ENCODE measurements at places on chromosomes 16 and 17.

GRCh38 chr16:1762196-1762878 lies 9.0 kb downstream of the NME3 start:
- no peak for DNase-seq

- no peak for DNase-seq
These were observed 1.8 kb downstream of the PRSS22 start for GRCh38 chr16:2856061-2856670.

DNA sequence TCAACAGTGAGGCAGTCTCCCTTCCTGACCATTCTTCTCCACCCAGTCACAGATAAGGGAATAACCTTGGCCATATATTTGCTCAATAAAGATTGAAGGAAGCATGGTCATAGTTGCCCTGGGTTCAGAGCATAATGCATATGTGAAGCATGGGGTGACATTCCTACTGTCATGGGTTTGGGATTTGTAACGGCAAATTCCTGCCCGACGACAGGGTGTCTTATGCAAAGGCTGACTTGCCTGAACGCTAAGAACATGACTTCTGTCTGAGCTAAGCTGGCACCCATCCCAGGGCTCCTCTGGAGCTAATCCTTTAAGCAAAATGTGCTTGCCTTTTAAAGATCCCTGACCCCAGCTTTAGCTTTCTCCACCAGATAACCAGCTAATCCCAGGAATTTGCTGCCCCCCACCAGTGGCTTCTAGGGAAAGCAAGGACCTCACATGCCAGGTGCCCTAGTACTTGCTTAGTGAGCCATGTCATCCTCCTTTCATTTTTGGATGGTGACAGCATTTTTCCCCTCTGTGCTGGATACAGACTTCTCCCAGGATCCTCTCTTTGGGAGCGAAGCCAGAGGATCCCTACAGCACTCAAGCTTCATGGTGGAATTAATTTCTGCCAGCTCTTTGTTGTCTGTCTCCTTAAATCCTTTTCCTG lies 11.7 kb downstream of the SLC7A6OS start:
- no peak for DNase-seq

GRCh38 chr17:80874866-80875445 lies 116.7 kb upstream of the CHMP6 start:
- DNase-seq: no peak

DNA sequence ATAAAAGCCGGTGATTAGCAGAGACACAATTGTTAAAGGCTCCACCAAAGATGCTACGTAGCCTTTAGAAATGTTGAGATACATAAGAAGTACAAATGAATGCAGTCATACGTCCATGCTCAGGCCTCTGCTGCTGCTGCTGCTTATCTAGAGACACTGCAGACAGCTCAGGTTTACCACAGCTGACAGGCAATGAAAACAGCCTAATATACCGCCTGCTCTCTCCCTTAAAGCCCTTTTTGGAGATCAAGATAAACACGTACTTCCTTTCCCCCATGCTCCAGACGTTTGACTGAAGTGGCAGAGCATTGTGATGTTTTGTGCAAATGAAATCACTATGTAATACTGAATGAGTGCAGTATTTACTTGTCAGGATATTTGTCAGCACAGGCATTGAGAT lies 185.3 kb downstream of the AATF start:
- no peak for DNase-seq

DNA sequence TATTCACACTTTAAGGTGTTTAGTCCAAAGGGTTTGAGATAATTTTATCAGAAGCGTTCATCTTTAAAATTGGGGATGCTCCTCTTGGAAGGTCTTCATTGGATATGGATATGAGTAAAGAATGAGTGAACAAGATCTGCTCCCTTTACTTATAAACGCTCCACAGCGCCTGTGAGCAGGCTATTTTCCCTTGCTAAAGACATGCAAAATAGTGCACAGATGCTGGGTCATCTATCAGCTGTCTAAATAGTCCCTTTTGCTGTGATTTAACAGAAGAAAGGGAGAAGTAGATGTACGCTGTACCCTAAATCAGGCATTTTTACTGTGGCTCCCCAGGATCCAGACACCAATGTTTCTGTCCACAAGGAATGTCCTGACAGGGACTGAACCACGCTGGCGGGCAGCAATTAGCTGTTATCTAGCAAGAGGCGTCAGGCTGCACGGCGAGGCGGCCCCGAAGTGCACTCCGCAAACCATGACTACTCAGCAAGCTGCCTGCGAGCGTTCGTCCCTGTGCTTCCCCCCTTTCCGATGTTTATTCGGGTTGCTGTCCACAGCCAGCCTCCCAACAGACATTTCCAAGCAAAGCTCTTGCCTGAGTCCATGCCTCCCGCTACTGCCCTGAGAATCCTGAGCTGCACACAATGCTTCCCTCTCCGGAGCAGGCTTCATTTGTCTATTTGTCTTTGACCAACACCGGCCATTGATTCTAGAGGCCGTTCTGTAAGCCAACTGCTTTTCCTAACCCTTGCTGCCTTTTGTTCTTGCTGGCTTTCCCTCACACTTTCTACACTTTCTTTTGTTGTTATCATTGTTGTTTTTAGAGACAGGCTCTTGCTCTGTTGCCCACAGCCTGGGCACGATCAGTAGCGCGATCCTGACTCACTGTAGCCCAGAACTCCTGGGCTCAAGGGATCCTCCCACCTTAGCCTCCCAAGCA lies 55.7 kb upstream of the CNEP1R1 start:
- no peak for DNase-seq

- peak; percentile 89 for DNase-seq
These were observed 104.3 kb downstream of the PHKB start for GRCh38 chr16:47565454-47565853.

- DNase-seq: no peak
These were observed 337.0 kb upstream of the DYNLRB2 start for GRCh38 chr16:80203821-80204220.

DNA sequence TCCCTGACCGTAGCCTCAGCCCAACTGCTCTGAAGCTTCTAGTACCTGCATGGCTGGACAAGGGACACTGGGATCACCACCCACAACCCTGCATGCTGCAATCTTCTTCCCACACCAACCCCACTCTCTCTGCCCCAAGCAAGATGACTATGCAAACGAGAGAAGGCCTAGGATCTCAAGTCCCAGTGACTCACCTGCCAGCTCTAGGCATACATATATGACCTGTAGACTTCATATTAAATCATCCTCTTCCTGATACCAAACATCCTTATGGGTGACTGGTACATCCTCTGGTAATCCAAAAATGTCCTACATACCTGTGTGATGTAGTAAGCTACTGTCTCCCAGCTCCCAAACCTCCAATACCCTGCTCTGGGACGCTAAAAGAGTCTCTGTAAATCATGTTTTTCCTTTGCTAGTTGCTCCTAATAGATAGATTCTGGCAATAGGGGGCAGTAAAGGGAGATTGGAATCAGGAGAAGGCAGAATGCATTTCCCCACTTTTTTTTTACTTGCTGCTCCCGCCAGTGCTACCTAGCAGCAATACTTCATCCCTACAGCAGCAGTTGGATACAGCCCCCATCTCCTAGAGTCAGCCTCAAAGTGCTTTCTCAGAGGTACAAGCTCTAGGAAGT lies 43.4 kb upstream of the SOX9 start:
- peak; percentile 25 for DNase-seq

DNA sequence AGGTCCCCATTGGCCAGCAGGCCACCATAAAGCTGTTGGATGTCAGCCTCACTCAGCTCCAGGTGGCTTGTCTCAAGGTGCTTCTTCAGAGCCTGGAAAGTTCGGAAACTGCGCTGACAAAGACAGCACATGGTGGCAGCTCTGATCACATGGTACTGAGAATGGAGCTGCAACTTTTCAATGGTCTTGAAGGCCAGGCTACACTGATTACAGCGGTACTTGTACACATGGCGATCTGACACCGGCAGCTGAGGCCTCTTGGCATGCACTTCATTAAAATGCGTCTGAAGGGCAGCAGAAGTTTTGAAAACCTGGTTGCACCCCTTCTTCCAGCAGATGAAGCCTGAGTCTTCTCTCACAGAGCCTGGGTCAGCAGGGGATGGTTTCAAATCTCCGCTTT lies 249.7 kb downstream of the ZFHX3 start:
- no peak for DNase-seq

- DNase-seq: no peak
These were observed 72.4 kb downstream of the CES1 start for GRCh38 chr16:55760310-55761001.

GRCh38 chr17:28889996-28890395 lies 7.5 kb downstream of the FLOT2 start:
- DNase-seq: no peak

GRCh38 chr16:58025351-58026138 lies at the start of gene MMP15:
Gene MMP15, plus strand, starts transcription at chr16:58025754. Its CDS starts 597 bp downstream, at chr16:58026351.
- peak; percentile 48 for DNase-seq

- no peak for DNase-seq
These were observed 282.6 kb downstream of the IRF8 start for GRCh38 chr16:86181526-86181925.

DNA sequence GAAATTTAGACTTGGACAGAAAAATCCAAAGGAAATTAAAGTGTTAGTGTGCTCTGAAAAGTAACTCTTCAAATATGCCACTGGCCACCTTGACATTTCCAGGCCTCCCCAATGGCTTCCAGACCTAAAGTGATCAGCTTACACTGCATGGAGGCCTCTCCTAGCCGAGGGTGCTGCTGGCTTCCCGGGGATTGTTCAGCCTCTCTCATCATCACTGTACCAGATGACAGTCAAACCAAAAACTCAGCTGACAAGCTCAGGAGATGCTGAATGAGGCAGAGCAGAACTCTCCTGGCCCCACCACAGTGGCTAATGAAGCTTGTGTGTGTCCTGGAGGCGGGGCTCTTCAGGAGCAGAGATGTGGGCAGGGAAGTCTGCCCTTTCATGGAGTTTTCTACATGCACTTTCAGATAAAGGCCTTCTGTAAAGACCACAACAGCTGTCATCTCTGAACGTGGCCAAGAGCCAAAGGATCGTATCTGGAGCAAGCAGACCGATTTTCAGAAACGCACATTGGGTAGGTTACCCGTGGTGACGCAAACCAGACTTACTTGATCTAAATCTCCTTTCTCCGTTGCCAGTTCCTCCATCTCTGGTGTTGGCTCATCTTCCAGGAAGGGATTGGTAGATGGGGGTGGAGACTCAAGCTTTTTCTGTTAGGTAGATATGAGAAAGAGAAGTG lies 113.3 kb downstream of the VPS53 start:
- DNase-seq: no peak

GRCh38 chr16:66042341-66042740 lies 324.1 kb upstream of the CDH5 start:
- no peak for DNase-seq

DNA sequence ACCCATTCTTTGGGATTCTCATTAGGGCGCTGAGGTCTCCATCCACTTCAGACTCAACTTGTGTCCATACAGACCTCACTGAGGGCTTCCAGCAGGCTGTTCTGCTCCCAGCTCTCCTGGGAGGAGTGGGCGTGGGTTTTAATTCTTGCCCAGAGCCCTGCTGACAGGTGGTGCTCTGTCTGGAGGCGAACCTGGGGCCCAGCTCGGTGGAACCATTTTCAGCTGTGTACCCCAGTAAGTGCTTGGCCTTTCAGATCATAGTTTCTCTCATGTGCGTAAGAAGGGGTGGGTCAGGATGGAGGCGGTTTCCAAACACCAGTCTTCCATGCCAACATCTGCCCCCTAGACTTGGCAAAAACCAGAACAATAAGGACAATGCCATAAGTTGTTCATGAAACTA lies 21.4 kb upstream of the NKD1 start:
- no peak for DNase-seq

DNA sequence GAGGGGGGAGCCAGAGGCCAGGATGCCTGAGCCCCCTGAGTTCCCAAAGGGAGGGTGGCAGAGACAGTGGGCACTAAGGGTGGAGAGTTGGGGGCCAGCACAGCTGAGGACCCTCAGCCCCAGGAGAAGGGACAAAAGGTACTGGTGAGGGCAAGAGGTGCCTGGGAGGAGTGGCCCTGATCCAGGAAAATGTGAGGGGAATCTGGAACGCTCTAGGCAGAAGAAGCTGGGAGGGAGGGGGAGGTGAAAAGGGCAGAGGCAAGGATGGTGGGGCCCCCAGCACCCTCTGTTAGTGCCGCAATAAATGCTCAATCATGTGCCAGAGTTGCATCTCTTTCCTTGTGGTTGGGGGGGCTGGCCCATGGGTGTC lies 1.1 kb downstream of the TCAP start:
- DNase-seq: no peak

- no peak for DNase-seq
These were observed 4.7 kb downstream of the DNAH17 start for GRCh38 chr17:78572239-78573205.

GRCh38 chr16:4859900-4860255 lies 12.6 kb downstream of the UBN1 start:
- peak; percentile 82 for DNase-seq

DNA sequence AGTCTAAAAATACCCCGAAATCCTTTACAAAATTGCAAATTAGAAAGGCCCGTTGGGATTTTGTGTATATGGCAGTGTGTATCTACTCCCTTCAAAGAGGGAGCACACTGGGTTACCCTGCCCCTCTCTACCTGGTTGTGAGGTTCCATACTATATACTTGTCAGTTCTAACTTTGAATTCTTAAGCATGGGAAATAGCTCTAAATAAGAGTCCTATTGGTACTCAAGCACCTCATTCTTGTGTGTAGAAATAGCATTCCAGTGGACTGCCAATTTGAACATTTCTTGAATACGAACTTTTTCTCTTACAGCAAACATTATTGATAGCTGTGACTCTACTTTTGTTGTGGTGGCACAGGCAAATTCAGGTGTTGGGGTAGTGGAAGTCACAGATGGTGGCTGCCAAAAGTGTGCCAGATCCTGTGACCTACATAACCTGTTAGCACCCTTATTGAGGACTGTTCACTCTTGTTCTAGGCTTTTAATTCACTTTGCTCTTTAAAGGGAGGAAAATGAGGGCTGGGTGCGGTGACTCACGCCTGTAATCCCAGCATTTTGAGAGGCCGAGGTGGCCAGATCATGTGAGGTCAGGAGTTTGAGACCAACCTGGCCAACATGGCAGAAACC lies 16.1 kb downstream of the ESRP2 start:
- DNase-seq: no peak

GRCh38 chr17:1943436-1943831 lies 81.7 kb downstream of the RTN4RL1 start:
- DNase-seq: no peak

DNA sequence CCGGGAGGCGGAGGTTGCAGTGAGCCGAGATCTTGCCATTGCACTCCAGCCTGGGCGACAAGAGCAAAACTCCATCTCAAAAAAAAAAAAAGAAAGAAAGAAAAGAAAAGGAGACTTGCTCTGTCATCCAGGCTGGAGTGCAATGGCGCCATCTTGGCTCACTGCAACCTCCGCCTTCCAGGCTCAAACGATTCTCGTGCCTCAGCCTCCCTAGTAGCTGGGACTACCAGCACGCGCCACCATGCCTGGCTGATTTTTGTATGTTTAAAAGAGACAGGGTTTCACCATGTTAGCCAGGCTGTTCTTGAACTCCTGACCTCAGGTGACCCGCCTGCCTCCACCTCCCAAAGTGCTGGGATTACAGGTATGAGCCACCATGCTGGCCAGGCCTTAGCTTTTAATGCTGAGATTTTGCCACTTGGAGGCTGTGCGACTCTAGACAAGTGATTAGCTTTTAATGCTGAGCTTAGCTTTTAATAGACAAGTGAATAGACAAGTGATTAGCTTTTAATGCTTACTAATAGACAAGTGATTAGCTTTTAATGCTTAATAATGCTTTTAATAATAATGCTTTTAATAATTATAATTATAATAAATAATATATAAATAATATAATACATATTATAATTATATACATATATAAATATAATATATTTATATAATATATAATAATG lies 9.6 kb downstream of the LDAF1 start:
- DNase-seq: no peak

GRCh38 chr16:11914210-11915113 lies 1.3 kb downstream of the GSPT1 start:
- no peak for DNase-seq

- no peak for DNase-seq
These were observed 18.6 kb upstream of the TNFSF12 start for GRCh38 chr17:7530023-7530900.
